Activated CD4-positive, alpha-beta memory T cell treated with anti-CD3 and anti-CD28 coated beads, Interleukin-2, amount 10 ng/mL, durations not matched to agents 7 days and 5 days (primary cell): ENCODE measurements at places on chromosomes 4 and X. TPM values are rescaled to one million over a fixed set of nuclear protein-coding genes. Genes with fewer than 3 reads are reported as not detected.

MAGEB2 gene
- total RNA-seq, result not detected

TKTL2 gene
- total RNA-seq, result not detected

GRCh38 chr4:152575533-152575932, 39.6 kb upstream of the FBXW7 start:
- no peak for DNase-seq

- no peak for DNase-seq
Measured at GRCh38 chr4:182019148-182019652, 224.0 kb upstream of the TENM3 start.

DNA sequence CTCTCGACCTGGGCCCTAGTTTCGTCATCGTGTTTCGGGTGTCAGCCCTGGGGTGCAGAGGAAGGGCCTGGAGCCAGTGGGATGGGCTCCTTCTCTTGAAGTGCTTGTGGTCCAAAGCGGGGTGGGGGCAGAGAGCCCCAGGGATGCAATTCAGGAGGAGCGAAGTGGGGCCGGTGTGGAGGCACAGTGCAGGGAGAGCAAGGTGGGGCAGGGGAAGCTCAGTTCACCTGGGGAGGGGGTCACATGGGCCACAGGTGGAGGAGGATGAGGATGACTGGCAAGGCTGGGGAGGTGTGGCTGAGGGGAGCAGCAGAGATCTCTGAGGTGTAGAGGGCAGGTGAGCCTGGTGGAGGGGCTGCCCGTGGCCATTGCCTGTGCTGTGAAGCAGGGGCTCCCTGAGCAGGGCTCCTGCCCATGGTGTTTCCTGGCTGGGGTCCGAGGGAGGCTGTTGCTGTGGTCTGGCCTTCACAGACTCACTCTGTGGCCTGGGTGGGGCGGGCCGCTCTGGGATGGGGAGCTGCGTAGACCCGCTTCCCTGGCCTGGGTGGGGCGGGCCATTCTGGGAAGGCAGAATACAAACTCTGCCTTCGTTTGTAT, 6.9 kb downstream of the SORCS2 start:
- DNase-seq, result no peak

- no peak for DNase-seq
Measured at GRCh38 chr4:144574000-144574399, 72.0 kb upstream of the HHIP start.
